ENCODE measurements at places on chromosomes 6 and 20. TPM values are rescaled to one million over a fixed set of nuclear protein-coding genes. Genes with fewer than 3 reads are reported as not detected.

The SLC16A10 gene
- total RNA-seq, result not detected

The DAAM2 gene
- 7.4 TPM for total RNA-seq

The TMEM244 gene
- total RNA-seq, result not detected

The MYMX gene
- total RNA-seq, result not detected

The LHFPL5 gene
- total RNA-seq, result not detected

The ASXL1 gene
- 51.8 TPM for total RNA-seq

The RAMACL gene
- total RNA-seq, result 2.5 TPM

The MAP7 gene
- 2.0 TPM for total RNA-seq

The SLC22A16 gene
- 0.15 TPM for total RNA-seq

The INSM1 gene
- total RNA-seq, result not detected

The TSBP1 gene
- total RNA-seq, result not detected

The OR2B6 gene
- total RNA-seq, result not detected
